ENCODE measurements at places on chromosomes 5 and 9.

DNA sequence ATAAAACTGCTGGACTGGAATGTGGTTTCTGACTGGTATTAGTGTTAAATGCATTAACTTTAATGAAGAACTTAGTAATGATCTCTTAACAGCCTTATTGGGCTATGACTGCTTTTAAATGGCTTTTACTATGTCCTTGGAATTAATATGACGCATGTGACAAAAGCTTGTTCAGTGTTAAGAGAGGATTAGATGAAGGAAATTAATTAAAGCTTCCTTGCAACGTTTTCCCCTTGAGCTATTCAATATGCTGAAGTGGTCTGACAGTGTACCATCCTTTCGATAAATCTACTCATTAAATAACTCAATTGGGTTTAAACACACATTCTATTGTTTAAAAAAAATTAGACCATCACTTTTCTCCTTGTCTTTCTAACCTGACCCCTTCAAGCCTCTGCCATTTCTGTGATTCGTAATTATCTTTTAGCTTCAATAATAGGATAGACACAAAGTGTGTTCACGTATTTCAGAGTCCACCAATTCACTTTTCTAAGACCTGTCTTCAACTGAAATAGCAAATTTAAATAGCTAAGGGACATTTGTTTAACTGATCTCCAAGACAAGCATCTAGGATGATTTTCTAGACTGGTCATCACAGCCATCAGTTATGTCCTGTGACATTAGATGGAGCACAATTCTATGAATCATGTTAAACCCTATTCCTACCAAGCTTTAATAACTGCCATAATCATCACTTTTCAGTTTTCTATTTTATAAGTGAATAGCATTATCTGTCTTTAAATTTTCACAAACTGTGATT lies 1258.0 kb upstream of the CDH9 start:
- DNase-seq, result no peak

GRCh38 chr9:97039514-97039860 lies 545 bp upstream of the CTSV start:
- DNase-seq, result no peak

DNA sequence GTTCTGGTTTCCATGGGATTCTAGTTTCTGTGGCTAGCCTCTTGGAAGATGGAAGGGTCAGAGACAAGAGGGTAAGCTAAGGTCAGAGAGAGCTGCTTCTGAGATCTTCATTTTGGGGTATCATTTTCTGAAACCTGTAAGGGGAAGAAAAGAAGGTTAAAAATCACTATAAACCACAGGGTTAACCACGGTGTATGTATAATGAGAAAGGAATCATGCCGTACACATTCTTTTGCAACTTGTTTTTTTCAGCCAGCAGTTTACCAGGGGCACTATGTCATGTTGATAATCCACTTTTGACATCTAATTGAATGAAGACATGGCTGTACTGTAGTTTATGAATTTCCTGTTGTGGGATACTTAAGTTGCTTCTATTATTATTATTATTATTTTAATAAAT lies 164.4 kb downstream of the FOCAD start:
- no peak for DNase-seq

GRCh38 chr9:117827456-117827855 lies 123.3 kb downstream of the TLR4 start:
- DNase-seq, result no peak

GRCh38 chr9:81069038-81069795 lies 620.1 kb downstream of the TLE1 start:
- no peak for DNase-seq

DNA sequence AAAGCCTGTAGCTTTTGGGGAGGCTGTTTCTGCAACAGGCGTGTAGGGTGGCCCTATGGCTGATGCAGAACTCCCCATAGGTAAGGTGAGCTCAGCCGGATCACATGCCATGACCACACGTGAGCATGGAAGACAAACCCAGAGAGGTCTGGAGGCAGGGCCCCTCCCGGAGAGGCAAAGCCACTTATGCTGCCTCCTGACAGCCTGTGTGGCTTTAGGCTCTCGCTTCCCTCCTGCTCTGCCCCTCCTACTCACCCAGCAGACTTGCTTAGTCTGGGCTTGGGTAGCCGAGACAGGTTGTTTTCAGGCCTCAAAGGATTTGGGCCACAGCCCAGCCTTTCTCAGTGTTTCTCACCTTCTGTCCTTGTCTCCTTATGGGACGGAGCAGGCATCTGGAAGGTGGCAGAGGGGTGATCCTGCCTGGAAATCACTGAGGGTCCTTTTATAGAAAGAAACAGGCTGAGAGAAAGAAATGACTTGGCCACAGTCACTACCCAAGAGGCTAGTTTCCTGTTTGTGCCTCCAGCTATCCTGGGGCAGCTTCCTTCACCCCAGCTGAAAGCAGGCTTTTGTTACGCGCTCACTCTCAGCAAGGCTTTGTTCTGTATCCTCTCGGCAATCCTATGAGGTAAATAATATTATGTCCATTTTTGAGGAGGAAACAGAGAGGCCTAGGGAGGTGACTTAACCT lies 89.9 kb downstream of the DAB2IP start:
- no peak for DNase-seq

DNA sequence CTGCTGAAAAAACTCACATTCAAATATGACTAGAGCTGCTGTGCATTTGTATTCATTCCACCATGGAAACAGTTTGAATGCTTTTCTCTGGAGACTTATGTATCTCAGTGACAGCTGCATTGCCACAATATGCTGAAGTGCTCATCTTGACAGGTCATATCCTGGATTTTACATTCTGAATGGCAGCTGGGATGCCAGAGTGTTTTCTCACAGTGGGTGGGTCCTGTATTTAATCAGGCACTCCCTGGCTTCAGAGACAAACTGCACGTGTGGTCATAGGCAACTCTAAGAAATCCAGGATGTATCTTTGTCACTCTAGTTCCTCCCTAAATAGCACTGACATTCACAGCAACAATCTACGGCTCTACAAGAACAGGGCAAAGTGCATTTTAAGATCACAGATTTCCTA lies 75.6 kb downstream of the ST8SIA4 start:
- DNase-seq, result no peak

DNA sequence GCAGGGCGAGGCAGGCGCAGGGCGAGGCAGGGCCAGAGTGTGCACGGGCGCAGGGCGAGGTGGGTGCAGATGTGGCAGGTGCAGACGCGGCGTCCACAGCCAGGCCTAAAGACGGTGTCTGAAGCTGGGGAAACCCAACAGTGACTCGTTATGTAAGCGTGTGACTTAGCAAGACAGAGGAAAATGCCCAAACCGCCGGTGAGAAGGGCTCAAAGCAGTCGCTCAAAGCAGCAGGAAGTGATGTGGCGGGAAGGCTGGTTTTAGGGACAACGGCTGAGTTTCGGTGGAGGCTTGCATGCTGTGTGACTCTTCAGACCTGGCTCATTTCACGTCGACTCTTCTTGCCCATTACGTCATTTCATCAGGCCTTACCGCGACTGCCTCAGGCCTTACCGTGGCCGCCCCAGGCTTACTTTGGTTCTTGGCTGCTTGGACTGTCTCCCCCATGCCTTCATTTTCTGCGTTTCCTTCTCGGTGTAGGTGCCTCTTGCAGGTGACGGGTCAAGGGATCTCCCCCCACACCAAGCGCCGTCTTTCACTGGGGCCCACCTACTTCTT lies 50.5 kb upstream of the EXOC3 start:
- DNase-seq, result peak; percentile 82

DNA sequence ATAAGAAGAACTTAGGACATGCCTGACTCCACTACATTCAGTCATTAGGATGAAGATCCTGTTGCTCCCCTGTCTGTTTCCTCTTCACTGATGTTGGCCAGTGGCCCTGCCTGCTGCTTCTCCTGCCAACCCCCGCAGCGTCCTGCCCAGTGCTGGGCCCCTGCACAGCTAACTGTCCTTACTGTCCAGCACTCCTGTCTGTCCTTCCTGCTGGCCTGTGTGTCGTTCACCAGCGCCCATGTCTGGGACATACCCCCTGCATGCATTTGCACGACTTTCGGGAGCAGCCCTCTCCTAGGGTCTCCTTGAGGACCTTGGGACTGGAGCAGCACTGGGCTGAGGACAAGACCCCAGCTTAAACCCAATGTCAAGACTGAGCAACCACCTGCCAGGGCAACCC lies 547.6 kb downstream of the BNC2 start:
- no peak for DNase-seq

- DNase-seq, result no peak
Measured at GRCh38 chr5:176772271-176773210, 37.8 kb upstream of the UNC5A start.

DNA sequence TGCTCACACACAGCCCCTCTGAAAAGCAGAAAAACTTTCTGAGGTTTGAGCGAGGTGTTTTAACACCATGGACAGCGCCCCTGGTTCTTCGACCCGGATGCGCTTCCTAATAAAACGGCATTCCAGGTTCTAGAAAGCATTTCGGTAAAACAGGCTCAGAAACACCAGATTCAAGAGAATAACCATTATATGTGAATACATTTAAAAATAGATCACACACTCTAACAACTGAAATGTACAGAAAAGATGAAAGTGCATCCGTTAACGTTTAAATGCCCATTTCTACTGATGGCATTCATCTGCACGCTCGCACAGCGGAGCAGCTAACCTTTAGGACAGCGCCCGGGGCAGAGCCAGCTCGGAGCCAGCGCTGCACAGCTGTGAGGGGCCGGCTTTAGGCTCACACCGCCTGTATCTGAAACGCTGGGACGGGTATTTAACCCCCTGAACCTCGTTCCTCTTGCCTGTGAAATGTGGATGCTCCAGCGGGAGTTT lies 26.3 kb upstream of the TENT4A start:
- no peak for DNase-seq

- no peak for DNase-seq
Measured at GRCh38 chr9:4615778-4616177, 46.3 kb upstream of the PLPP6 start.

GRCh38 chr5:107858324-107858723 lies 187.6 kb upstream of the EFNA5 start:
- no peak for DNase-seq

DNA sequence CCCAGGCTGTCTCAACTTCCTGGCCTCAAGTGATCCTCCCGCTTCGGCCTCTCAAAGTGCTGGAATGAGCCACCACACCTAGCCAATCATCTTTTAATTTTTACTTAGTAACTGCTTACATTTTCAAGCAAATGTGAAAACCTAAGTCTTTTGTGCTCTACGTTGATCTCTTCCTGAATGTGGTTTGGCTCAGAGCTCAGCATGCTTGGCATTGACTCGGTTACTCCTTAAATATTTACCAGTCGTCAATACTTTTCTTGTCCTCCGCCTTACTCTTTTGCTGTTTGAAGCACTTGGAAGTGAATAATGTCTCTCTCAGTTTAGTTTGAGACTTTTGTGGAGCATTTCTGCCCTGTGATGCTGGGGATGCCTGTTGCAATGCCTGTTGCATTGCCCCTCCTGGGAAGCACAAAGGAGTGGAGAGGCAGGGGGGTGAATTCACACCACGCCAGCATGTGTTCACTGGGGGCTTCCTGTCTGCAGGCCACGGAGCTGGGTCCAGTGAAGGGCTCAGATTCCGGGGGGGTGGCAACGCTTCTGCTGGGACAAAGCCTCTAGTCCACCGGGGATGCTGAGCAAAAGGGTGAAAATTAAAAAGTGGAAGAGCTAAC lies 13.1 kb upstream of the TENT4A start:
- DNase-seq, result no peak

DNA sequence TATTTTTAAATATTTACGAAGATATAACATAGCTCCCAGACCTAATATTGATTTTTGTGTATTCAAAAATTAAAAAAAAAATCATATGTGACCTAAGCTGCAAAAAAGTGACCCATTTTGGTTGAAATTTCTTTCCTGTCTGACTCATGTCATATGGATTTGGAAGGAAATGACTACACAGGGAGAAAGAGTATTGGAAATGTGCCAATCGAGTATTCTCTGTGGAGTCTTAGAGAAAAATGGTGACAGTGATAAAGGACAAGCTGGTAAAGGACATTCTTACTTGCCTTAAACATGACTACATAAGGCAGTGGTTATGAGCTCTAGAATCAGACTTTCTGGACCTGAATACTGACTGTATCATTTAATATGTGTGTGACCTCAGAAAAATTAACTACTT lies 262.9 kb upstream of the PTPRD start:
- no peak for DNase-seq

DNA sequence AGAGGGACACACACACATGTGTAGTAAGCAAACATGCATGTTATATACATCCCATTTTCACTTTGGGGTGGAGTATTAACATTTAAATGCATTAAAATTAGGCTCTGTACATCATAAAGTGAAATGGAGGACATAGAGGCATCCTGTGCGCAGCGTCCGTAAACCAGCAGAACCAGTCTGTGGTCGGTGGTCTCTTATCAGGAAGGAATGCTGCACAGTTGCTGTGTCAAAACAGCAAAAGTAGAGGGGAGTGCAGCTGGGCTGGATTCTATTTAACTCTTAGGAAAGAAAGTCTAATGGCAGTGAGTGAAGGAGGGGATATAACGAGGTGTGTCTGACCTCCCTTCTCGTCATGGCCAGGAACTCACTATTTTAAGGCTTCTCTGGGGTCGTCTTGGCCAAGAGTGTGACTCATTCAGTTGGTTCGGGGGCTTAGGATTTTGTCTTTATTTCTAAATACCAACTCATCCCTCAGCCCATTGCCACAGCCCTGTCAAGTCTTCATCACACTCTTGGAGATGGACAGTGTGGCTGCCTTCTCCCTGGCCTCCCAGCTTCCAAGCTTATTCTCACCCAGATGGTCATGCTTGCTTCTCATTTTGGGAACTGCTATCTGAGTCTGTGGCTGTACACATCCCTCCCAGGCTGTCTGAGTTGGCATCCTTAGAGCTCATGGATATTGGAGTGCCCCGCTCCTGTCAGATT lies 20.1 kb upstream of the CXCL14 start:
- DNase-seq, result no peak

DNA sequence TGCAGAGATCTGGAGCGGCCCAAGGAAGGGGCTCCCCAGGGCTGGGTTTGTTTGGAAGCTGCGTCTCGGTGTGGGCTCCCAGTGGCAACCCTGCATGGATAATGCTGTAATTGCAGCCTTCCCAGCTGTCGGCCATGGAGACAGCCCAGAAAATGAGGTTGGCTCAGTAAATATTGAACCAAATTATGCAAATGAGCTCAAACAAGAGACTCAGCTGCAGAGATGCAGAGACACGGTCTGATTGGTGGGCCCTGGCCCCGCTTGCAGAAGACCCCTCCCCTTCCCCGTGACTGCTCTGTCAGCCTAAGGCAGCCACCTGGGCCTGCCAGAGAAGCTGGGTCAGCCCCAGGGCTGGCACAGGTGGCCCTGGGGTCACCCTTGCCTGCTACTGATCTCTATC lies 75.9 kb downstream of the RAD23B start:
- no peak for DNase-seq

DNA sequence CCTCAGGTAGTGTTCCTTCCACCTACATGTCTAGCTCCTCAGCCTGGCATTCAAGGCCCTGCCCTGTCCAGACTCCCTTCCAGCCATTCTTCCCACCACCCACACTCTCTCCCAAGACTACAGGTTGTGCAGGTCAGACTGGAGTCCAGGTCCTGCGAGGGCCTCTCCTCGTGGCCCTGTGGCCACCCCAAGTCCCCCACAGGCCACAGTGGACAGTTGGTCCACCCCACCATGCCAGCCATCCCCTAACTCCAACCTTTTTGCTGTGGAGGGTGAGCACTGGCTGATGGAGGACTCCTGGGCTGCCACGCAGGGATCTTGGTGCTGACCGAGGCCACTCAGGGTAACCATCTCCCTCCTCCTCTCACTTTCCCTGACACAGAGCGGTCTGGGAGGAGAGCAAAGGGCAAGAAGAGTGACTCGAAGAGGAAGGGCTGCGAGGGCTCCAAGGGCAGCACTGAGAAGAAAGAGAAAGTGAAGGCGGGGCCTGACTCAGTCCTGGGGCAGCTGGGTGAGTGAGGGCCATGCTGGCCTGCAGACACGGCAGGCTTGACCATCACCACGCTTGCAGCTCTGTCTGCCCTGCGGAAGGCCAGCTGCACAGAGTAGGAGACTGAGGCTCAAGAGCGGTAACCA lies 51.0 kb downstream of the JADE2 start:
- DNase-seq, result no peak

GRCh38 chr9:33329117-33329563 lies 38.8 kb downstream of the NFX1 start:
- no peak for DNase-seq
